CD4-positive, alpha-beta T cell treated with Interleukin-4 for 1 hour (primary cell): ENCODE measurements at places on chromosomes 3 and 15.

DNA sequence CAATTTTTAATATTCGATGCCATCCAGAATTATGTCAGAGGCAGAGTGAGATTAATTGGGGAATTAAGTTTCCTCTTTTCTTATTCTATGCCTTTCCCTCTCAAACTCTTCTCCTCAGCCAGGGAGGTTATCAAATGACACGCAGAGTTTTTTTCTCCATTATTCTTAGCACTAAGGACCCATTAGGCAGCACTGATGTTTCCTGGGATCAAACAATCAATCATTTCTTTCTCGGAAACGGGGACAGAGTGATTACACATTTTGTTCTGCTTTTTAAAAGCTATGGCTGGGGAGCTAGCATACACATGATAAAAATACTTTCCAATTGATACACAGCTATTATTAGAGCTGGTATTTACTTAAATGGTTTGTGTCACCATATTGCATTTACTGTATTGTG, 35.3 kb upstream of the PSMD6 start:
- DNase-seq: no peak

- DNase-seq: no peak
Measured at GRCh38 chr3:102004561-102004960, 155.2 kb downstream of the NFKBIZ start.

DNA sequence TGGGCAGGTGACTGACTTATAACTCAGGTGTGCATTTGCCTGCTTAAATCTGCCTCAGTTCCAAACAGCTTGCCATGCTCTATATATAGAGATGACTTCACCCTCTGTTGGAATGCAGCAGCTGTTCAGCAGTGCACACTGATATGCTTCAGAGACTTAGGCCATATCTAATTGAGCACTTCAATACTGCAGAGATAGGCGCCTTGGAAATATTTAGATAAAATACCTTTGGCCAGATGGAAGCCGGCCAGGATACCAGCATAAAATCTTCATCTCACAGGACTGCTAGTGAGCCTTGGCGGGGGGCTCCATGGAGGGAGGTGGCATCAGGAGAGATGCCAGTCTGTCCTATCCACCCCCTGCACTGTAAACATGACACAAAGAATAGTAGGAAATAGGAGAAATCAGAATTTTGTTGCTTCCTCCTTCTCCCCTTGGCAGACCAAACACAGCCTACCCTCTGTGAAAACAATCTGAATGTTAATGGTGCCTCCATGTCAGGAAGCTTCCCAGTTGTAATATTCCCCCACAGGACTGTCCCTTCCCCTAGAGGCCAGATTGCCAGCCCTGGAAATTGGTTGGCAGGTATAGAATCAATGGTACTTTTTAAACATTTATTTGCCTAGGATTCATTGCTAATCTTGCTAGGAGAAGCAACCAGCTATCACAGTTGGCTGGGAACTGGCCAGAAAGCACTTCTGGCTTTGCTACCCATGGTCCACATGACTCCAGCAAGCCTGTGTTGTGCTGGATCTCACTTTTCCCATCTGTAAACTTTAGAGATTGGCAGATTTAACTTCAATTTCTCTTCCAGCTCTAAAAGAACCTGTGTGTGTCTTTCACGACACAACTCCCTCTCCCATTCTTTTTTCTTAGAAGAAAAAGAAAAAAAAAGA, 215.5 kb upstream of the KCNMB2 start:
- no peak for DNase-seq

- no peak for DNase-seq
Measured at GRCh38 chr3:134704556-134704955, 53.7 kb upstream of the KY start.

GRCh38 chr3:123791898-123792297, 92.2 kb downstream of the MYLK start:
- no peak for DNase-seq

- no peak for DNase-seq
Measured at GRCh38 chr15:38461066-38461833, 7.3 kb downstream of the FAM98B start.

- DNase-seq: no peak
Measured at GRCh38 chr3:57968501-57968900, 39.7 kb upstream of the FLNB start.
